NCI-H2107 (cell line): ENCODE measurements at places on chromosomes 16 and 17.

- no peak for DNase-seq
These were observed 12.9 kb downstream of the TRIM37 start for GRCh38 chr17:59093702-59094231.

- no peak for DNase-seq
These were observed 10.0 kb upstream of the CFDP1 start for GRCh38 chr16:75443298-75443697.

DNA sequence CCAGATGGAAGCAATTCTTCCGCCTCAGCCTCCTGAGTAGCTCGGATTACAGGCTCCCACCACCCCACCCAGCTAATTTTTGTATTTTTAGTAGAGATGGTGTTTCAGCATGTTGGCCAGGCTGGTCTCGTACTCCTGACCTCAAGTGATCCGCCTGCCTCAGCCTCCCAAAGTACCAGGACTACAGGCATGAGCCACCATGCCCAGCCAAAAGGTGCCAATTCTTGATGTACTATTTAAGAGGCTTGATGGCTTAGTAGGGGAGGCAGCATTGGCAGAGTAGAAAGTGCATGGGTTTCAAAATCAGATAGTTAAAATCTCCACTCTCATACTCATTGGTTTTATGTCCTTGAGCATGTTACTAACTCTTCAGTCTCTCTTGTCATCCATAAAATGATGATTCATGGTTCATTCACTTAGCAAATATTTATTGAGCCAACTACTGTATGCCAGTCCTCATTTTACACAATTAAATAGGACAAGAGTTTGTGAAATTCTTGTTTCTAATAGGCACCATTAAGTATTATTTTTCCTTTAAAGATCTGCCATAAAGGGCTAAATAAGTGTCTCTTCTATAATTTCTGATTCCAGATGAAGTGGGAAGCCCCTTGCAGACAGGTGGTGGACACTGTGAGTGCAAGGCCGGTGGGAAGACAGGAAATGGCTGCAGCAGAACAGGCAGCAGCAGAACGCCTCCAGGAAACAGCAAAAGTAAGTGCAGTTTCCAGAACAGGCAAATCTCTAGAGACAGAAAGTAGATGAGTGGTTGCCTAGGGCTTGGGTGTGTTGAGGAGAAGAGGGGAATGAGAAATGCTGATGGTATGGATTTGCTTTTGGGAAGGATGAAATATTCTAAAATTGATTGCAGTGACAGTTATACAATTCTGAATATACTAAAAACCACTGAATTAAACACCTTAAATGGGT is 8.2 kb upstream of the RPL27 start:
- no peak for DNase-seq

- no peak for DNase-seq
These were observed 49.3 kb upstream of the TNRC6C start for GRCh38 chr17:77909236-77909635.

GRCh38 chr17:68658999-68659780 is 58.0 kb upstream of the FAM20A start:
- no peak for DNase-seq

DNA sequence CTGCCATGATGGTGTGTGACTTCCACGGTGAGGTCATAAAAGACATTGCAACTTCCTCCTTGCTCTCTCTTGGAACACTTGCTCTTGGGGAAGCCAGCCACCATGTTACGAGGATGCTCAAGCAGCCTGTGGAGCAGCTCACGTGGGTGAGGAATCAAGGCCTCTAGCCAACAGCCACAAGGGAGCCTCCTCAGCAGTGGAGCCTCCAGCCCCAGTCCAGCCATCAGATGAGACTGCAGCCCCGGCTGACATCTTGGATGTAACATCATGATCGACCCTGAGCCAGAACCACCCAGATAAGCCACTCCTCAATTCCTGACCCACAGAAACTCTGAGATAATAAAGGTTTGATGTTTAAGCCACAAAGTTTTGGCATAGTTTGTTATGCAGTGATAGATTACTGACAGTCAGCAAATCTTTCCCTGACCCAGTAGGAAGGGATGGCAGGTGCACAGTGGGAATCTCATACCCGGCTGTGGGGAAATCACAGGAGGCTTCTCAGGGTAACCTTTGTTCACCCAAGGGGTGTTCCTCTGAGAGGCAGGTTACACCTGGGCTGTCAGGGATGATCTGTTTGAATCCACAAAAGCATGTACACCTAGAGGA is 23.3 kb upstream of the GINS2 start:
- DNase-seq, result no peak

DNA sequence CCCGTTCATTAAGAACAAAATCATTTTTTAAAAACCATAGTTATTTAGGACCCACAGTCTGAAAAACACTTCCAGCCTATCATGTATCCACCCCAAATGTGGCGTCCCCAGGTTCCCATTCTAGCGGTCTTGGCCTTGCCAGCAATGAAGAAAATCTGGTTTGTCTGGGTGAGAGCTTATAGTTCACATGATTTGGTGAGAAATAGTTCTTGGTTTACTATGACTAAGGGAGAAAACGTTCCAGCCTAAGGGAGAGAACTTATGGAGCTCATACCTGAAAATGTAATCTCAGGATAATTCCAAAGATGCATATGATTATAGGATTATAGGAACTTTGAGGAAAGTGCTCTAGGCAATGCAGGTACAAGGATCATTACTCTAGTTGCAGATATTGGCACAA is 4.8 kb downstream of the MARVELD3 start:
- no peak for DNase-seq

GRCh38 chr16:24580665-24581064 is 41.3 kb downstream of the RBBP6 start:
- DNase-seq, result no peak

DNA sequence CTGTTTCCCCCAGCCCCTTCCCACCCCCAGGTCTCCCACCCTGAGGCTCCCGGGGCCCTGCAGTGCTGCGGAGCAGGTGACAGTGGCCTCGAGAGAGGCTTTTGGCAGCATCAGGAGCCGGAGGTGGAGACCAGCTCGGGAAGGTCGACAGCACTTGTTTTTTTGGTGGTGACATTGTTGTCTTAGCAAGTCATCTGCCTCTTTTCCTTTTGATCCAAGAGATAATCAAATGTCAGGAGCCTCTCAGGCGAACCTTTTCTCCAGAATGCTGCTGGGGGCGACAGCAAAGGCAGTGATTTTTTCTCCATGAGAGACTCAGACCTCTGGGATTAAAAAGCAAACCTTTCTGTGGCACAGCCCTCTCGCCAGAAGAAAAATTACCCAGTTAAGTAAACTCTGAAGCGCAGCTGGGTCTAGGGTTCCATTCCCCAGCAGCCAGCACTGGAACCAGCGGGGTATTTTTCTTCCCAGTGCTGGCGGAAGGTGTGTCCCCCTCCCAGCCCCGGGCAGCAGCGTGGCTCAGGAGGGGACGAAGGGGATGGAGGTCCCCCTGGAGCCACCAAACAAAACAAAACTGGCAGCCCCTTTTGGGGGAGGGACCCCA is 37.2 kb downstream of the GRIN2C start:
- no peak for DNase-seq

GRCh38 chr16:12546918-12547607 is 256.6 kb downstream of the CPPED1 start:
- DNase-seq, result no peak

- DNase-seq, result no peak
These were observed 259.8 kb upstream of the MON1B start for GRCh38 chr16:76931186-76931585.

- DNase-seq, result no peak
These were observed 42.5 kb downstream of the MYH3 start for GRCh38 chr17:10614536-10615155.

DNA sequence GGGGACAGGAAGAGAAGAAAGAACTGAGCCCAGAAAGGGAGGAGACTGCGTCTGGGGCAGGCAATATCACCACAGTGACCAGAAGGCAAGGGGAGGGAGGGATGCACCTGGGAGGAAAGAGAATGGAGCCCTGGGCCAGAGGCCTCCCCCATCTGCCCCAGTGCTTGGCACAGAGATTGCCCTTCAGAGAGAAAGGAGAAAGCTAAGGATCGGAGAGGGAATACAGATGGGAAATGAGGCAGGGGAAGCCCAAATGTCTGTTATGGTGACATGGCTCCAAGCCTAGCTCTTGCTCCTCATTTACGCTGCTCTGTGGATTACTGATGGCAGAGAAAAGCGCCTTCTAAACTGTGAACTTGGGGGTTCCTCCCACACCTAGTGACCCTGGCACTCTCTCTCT is 47.2 kb downstream of the PIPOX start:
- DNase-seq, result no peak

- no peak for DNase-seq
These were observed 1.0 kb downstream of the LMF1 start for GRCh38 chr16:969508-970385.

DNA sequence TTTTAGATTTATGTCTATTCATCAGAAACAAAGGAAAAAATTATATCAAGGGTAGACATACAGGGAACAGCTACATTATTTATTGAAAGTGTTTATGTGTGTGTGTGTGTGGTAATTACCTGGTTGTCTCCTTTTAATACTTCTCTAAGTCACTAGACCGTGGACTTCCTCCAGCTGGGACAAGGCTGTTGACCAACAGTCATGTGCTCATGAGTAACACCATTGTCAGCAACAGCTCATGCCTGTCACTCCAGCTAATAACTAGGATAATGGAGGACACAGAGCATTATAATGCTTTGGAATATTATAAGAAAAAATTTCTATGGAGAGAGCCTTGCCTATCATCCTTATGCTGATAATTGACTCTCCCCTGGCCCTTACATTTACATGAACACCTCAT is 125.3 kb upstream of the SALL1 start:
- no peak for DNase-seq

DNA sequence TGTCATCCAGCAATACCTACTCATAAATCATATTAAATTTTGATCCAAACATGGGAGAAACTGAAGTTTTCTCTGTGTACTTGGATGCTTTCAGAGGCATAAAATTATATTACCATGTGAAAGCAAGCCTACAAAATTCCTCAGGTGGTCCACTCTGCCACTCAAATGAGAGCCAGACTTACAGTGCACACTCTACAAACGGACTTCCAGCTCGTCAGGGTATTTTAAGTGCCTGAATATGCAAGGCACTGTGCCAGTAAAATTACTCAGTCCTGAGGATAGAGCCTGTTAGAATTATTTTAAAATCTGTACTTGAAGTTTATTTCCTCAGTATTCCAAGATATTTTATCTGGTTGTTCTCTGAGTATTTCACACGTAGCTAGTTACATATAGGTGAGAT is 54.5 kb downstream of the TENT4B start:
- no peak for DNase-seq

DNA sequence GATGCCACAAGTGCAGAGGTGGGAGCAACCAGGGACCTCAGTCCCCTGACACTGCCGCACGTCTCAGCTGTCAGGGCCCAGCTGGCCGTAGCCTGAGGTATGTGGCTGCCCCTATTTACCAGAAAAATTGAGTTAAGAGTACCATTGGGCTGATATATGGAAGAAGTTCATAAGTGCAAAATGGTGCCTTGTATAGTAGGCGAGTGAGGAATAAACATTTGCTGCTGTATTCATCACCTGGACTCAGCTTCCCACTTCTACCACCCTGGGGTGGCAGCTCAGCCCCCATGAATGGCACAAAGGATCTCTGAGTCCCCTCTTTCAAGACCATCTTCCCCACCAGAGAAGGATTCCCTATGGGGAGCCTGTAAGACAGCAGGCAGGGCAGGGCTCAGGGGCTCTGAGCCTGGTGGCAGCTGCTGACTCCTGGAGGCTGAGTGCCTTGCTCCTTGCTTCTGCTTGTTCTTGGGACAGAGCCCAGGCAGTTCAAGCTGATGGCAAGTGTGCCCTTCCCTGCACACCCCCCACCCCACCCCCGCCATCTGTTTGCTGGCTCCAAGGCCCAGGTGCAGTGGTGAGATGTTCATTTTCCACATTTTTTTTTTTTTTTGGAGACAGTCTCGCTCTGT is 29.0 kb downstream of the TRPV2 start:
- DNase-seq, result no peak

DNA sequence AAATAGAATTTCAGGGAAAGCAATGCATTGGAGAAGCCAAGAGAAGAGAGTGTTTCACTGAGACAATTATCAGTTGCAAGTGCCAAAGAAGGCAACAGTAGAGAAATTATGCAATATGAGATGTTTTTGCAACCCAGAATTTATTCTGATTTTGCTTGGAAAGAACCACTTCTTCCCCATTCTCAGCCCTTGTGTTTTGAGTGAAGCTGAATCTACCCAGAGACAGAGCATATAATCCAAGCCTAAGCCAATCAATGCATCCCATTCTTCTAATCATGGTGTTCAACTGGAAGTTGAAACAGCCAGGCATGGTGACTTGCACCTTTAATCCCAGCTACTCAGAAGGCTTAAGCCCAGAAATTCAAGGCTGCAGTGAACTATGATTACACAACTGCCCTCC is 6.9 kb upstream of the SCNN1G start:
- DNase-seq, result no peak

GRCh38 chr16:8751481-8752311 is 45.7 kb downstream of the TMEM186 start:
- no peak for DNase-seq

DNA sequence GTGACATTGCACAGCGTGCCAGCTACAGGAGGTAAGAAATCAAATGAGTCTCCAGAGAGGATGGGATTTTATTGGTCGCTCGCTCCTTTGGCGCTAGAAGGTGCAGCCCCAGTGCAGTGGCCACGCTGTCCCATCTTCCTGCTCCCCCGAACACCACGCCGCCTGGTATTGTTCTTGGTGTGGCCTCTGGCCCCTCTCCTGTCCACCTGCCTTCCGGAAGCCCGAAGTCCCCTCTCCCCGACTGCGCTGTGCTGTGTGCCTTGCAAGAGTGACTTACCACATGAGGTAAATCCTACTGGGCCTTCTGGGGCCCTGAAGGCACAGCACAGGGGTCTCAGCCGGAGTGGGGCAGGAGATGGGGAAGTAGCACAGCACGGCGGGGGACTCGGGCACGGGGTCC is 58.2 kb downstream of the MARCHF10 start:
- DNase-seq, result no peak

DNA sequence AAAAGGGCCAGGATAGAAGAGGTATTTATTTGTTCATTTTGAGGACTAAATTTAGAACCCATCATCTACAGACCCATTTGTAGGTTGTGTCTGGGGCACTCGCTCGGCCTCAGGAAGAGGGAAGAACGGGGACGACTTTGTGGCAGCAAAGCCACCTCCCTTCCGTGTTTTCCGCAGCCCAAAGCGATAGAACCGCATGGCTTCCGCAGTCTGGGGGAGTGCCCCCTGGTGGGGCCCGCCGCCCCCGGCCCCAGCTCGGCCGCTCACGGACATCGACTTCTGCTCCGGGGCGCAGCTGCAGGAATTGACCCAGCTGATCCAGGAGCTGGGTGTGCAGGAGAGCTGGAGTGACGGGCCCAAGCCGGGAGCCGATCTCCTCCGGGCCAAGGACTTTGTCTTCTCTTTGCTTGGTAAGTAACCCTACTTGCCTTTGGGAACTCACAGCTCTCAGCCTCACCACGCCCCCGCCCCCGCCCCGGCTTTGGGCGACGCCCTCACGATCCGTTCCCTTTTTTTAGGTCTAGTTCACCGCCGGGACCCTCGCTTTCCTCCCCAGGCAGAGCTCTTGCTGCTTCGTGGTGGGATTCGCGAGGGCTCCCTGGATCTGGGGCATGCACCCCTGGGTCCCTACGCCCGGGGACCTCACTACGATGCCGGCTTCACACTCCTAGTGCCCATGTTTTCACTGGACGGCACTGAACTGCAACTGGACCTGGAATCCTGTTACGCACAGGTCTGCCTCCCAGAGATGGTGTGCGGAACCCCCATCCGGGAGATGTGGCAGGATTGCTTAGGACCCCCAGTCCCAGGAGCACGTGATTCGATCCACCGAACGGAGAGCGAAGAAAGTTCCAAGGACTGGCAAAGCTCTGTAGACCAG is 681 bp downstream of the TMEM102 start:
- no peak for DNase-seq

GRCh38 chr17:42653179-42654124 is 5.6 kb upstream of the TUBG2 start:
- DNase-seq, result no peak
